Lower lobe of right lung (tissue), 2 donors: ENCODE measurements at places on chromosomes 2 and 18.

GRCh38 chr2:38959466-38959865 is 69.8 kb downstream of the ARHGEF33 start:
- DNase-seq = no peak

- no peak for DNase-seq
These were observed 69.1 kb upstream of the FOXI3 start for GRCh38 chr2:88521445-88522073.

- DNase-seq = no peak
These were observed 12.1 kb upstream of the TRAF3IP1 start for GRCh38 chr2:238308177-238308576.

DNA sequence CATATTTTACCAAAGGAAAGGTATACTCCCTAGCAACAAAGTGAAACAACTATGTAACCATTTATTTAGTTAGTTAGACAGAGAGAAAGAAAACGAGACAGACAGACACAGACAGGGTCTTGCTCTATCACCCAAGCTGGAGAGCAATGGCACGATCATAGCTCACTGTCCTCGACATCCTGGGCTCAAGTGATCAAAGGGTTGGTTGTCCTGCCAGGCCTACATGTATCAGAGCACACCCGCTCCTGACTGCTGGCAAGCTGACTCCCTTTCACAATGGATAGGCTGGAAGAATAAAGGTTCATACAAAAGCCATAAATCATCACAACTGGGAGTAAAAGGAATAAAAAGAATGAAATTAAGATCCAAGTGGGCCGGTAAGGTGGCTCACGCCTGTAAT is 53.5 kb downstream of the ATL2 start:
- no peak for DNase-seq

- no peak for DNase-seq
These were observed 452.6 kb downstream of the SETBP1 start for GRCh38 chr18:45133276-45133675.

GRCh38 chr2:117980783-117981676 is 32.8 kb downstream of the CCDC93 start:
- DNase-seq = no peak

- no peak for DNase-seq
These were observed 99.4 kb upstream of the GALNT5 start for GRCh38 chr2:157158111-157158510.

DNA sequence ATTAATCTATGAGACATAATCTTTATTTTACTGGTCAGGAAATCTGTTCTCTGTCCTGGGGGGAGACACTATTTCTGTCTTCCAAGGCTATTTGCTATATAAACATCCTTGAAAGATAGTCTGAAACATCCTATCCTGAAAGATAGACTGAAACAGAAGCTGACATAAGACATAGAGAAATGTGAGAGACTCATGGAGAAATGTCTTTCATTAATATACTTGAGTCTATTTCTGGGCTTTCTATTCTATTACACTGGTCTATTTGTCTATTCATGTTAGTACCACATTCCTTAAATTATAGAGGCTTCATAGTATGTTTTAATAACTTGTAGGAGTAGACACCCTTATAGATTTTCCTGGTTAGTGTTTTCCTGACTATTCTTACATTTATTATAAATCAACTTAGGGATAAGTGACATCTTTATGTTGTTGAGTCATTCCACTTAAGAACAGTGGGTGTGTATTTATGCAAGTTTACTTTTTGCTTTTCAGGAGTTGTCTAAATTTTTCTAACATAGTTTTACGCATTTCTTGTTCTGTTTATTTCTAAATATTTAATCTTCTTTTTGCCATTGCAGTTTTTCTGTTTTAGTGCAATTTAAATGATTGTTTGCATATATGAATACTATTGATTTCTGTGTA is 244.9 kb upstream of the ZSWIM2 start:
- DNase-seq = no peak

DNA sequence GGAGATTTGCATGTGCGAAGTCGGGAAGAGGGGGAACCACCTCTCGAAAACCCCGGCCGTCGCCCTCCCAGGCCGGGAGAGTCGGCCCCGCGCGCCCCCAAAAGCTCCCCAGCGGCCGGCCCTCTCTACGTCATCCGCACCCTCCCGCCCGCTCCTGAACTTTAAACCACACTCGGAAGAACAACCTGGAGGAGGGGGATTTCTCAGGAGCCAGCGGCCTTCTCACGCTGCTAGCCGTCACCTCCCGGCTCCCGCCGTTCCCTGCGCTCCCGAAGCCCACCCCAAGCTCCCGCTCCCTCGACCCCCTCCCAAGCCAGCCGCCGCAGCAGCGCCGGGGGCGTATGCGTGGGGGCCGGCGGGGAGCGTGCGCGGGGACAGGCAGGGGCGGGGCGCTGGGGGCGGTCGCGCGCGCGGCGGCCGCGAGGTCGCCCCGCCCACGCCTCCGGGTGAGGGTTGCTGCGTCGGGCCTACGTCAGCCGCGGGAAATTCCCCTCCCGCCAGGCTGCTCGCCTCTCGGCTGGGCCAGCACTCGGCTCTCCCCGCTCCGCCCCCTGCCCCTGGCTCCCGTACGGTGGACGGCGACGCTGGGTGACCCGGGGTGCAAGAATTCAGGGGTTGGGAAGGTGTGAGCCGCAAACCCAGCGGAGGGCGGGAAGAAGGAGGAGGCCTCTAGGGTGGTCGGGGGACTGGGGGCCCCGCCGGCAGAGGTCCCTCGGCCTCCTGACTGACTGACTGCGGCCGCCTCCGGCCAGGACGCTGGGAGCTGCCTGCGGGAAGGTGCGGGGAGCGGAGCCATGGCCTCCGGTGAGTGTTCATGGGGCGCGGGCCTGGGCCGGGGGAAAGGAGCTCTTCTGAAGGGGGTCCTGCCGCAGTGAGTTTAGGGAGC is at the start of gene REL:
Gene REL, plus strand, starts transcription at position 528 of the 886 bp plus-strand sequence. Its CDS starts 267 bp downstream, at position 795.
- DNase-seq = peak; percentile 96

GRCh38 chr2:61214171-61214570 is 52.2 kb downstream of the C2orf74 start:
- DNase-seq = no peak

GRCh38 chr2:238046725-238047270 is 14.0 kb upstream of the SCLY start:
- DNase-seq = no peak

DNA sequence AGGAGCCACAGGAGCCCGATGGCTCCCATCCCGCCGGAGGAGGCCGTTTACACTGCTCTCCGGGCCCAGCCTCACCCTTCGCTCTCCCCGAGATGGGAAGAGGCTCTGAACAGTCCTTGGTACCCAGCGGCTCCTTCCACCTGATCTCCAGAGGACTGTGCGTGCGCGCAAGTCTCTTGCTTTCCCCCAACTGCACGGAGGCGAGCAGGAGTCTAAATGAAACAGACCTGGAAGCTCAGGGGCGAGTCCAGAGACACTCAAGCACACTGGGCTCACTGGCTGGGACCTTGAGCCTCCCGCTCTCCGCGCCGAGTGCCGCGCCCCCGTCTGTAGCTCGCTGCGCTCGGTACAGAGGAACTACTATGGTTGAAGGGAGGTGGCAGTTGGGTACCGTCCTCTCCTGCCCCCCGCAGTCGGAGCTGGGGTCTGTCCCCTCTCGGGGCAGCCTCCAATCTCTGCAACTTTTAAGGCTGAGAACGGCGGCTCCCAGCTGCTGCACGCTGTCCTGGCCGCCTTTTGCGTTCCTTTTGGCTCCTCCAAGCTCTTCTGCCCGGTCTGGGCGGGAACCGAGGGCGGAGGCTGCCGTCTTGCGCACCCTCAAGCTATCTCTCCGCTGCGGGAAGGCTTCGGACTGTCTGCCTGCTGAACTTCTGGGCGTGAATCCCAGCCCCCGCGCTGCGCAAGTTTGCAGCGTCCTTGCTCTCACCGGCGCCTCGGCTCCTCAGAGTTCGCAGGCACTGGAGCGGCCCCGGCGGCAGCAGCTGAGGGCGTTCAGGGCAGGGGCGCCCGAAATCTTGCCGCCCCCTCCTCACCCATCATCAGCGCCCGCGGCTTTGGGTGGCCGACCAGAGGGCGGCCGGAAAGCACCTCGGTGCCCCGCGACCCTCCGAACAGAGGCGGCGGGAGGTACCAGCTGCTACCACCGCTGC is 491 bp downstream of the ALK start:
- peak; percentile 45 for DNase-seq

GRCh38 chr2:34012715-34013302 is 413.7 kb upstream of the FAM98A start:
- DNase-seq = peak; percentile 53

- no peak for DNase-seq
These were observed 11.5 kb upstream of the LAPTM4A start for GRCh38 chr2:20062615-20063545.

DNA sequence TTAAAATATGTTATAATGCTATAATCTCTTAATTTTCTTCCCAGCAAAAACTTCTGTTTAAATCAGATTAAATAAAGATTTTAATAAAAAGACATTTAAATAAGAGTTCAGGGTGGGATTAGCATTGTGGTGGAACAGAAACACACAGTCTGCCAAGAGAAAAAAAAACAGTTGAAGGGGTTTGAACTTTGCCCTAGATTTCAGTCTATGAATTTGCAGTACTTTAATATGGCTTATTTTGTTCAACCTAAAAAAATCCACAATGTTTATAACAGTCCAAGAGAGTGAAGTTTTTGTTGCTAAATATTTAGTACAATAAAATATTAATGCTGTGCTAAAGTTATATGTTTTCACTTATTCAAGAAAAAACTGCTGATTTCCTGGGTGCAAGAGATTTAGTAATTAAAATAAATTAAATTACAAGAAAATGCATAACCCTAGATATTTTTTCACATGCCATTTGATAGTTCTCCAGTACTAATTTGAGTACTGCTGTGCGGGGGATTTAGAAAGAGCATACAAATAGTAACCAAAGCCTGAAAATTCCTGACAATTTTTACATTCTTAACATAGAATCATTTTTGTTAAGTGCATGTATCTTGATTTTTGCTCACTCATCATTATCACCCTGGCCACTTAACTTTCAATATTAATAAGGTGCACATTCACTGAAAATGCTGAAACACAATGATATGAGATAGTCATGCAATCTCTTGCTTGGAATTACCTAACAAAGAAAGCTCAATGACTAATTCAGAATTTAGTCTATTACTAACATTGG is 52.6 kb downstream of the SLC40A1 start:
- DNase-seq = no peak

DNA sequence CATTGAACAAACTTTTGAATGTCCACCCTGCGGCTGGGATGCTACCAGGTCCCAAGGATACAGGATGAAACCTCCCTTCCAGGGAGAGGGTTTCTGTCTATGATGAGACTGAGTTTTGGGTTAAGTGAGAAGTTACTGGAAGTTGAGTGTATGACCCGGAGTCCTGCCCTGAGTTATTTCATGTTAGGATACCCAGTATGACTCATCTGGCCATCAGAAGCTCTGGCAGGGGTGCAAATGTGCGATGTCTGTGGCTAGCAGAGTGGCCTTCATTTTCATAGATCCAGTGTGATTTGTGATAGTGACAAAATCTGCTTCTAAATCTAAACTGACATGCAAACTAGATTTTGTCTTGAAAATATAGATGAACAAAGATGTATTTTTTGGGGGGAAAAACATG is 55.3 kb downstream of the KCTD1 start:
- no peak for DNase-seq

- DNase-seq = no peak
These were observed 67.7 kb downstream of the ACVR1 start for GRCh38 chr2:157808421-157808820.

- no peak for DNase-seq
These were observed 162.4 kb downstream of the ZNF521 start for GRCh38 chr18:25189391-25190185.

- DNase-seq = no peak
These were observed 150.2 kb downstream of the CCDC85A start for GRCh38 chr2:56333812-56334485.

DNA sequence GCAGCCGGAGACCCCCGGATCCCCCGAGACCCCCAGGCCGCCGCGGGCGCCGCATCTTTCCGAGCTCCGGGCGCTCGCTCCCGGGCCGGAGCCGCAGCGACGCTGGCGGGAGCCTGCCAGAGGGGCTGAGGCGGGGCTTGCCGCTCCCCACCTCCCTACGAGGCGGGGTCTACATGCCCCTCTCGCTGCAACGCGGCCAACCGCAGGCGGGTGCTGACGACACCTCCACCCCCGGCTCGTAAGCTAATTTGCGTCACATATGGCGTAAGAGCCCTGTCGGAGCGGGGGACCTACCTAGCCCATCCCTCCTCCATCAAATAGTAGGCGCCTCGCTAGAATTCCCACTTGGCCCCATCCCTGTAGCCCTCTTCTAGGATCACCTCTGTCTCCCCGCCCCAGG is at the start of gene PTPRN:
Gene PTPRN, minus strand, starts transcription at position 124 of the 400 bp plus-strand sequence. Its CDS starts 69 bp downstream, at position 55.
- no peak for DNase-seq

GRCh38 chr18:58861861-58862301 is 2.8 kb upstream of the ZNF532 start:
- DNase-seq = no peak

- no peak for DNase-seq
These were observed 62.8 kb downstream of the TMEM237 start for GRCh38 chr2:201580486-201580885.

- DNase-seq = no peak
These were observed 286.9 kb upstream of the NXPH2 start for GRCh38 chr2:139067072-139067471.

DNA sequence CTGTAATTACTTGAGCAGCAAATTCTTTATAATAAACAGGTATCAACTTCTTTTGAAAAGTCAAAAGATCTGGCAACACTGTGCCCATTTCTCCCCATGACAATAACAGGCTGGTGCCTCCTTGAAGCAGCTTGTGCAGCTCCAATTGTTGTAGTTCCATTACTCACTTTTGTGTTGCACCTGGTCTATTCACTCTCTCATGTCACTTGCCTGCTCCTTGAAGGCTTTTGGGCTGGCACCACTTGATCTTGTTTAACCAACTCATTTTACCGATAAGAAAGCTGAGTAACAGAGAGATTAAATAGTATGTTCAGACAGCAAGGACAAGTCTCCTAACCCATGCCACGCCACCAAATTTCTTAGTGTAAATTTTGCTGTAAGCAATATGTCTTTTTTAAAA is 314.5 kb downstream of the OSR1 start:
- no peak for DNase-seq

GRCh38 chr18:78006774-78007260 is 757.2 kb downstream of the GALR1 start:
- no peak for DNase-seq

- DNase-seq = peak; percentile 53
These were observed 434 bp upstream of the DUSP19 start for GRCh38 chr2:183078163-183078463.

- no peak for DNase-seq
These were observed 63.6 kb upstream of the FZD5 start for GRCh38 chr2:207833251-207833751.

DNA sequence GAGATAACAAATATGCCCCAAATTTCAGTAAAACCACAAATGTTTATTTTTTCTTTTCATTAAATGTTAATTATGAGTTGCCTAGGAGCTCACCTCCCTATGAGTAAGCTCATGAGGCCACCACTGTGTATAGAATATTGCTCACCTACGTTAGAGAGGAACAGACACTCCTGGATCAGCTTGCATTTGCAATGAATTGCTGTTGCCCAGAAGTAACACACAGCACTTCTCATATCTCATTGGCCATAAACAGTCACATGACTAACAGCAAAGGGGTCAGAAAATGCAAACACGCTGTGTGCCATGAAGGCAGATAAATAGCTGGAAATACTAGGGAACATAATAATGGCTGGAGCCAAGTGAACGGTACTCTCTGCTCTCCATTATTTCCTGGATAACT is 89.0 kb upstream of the GALNT5 start:
- no peak for DNase-seq

- no peak for DNase-seq
These were observed 306.6 kb downstream of the PTH2R start for GRCh38 chr2:208713066-208713745.
